ENCODE measurements at places on chromosomes 13 and 19. TPM values are rescaled to one million over a fixed set of nuclear protein-coding genes. Genes with fewer than 3 reads are reported as not detected.
A peak's percentile ranks its signal among the peaks of the same experiment; 100 is the strongest.

Gene ODAD3
- 0.65 TPM for total RNA-seq

GRCh38 chr13:41007744-41008128 lies 11.4 kb downstream of the ELF1 start:
- DNase-seq, result no peak

DNA sequence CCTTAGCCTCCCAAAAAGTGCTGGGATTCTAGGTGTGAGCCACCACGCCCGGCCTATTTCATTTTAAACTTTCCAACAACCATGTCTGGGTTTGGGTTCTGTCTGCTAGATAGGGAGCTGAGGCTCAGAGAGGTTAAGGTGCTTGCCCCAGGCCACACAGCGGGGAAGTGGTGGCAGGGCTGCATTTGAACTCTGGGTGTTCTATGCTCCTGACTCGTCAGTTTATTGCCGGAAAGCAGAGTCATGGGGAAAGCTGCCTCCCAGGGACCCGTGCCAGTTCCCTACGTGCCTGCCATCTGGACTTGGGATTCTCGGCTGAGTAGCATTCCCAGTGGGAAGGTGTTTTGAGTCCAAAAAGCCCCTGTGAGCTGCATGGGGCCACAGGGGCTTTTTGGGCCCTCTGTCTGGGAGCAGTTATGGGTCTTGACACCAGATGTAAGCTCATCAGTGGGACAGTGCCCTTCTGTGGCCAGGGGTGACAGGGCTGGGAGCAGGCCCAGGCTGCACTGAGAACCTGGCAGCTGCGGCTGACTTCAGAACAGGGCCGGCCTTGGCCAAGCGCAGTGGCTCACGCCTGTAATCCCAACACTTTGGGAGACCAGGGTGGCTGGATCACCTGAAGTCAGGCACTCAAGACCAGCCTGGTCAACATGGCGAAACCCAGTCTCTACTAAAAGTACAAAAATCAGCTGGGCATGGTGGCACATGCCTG lies 10.9 kb downstream of the RFX1 start:
- peak; percentile 74 for DNase-seq

Gene NCAN
- not detected for total RNA-seq

- DNase-seq, result no peak
Observed at GRCh38 chr19:54208784-54209057, 8.1 kb downstream of the RPS9 start.

Gene CYSLTR2
- 9.3 TPM for total RNA-seq

All from Right ventricle myocardium superior (tissue), 1 donor.